ENCODE measurements at places on chromosomes 5 and 9. TPM values are rescaled to one million over a fixed set of nuclear protein-coding genes. Genes with fewer than 3 reads are reported as not detected.

GRCh38 chr5:749101-749670, 35.3 kb downstream of the ZDHHC11B start:
- no peak for DNase-seq

DNA sequence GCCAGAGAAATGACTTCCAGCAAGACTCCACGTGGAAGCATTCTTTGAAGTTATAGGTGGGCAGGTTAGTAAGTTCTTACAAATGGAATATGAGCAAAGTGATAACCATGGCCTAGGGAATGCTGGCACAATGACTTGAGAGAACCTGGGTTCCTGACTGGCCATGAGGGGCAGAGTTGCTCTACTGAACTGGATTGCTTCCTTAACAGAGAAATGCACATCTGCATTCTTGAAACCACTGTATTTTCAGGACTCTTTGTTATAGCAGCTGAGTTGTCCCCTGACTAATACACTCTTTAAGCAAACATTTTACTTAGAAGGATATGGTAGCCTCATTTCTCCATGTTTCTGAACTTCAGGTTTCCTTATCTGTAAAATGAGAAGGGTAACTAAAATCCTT, 108.3 kb upstream of the GNA14 start:
- DNase-seq, result no peak

DNA sequence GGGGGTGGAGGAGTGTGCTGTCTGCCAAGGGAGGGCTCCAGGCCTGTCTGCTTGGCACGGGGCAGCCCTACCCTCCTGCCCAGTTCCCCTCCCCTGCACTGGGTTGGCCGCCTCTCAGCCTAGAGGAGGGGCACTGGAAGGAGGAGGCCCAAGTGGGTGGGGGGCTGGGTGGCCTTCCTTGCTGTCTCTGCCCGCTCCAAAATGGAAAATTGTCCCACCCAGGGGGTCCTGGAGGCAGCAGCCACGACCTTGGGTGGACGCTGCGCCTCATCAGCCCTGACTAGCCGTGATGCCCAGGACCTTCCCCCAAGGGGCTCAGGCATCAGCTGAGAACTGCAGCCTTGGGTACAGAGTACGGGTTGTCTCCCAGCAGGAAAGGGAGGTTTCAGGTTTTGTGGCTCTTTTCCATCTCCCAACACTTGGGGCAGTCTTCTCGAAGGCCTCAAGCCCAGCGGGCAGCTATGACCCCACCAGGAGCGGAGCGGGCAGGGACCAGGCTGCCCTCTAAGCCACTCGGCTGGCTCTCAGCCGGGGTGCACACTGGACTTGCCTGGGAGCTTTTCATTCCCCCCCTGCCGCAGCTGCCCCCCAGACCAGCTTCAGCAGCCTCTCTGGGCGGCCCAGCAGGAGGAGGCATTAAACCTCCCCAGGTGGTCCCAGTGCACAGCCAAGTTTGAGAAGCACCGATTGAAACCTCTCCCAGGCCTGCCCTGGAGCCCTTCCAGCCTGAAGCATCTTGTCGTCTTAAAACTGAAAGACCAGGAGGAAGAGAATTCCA, 20.6 kb downstream of the NTNG2 start:
- DNase-seq, result no peak

DNA sequence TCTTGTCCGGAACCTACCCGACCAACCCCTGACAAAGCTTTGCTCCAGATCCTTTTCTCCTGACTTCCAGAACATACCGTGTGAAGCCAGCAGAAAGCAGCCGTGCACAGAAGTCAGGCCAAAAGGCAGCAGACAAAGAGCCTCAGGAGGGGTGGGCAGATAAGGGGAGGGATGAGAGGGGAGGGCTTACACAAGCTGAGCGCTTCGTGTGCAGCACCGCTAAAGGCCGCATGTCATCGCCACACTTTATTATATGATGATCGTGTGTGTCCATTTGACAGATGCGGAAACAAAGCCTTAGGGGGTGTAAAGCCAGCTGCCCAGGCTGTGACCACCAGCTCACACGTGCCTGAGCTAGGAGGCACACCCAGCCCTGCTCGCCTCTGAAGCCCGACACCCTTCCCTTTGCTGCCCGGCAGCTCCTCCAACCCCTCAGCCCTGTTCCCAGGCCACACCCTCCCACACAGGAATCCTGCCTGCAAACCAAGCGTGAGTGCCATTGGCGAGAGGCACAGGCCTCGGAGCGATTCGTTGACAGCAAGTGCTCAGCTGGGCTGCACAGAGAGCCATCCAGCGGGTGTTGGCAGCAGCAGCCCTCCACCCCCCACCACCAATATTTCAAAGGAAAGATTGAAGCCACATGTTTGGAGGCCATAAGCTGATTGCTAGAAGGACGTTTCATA, 170.5 kb upstream of the SMIM23 start:
- no peak for DNase-seq

- no peak for DNase-seq
Observed at GRCh38 chr5:2748861-2749513, 2.5 kb downstream of the IRX2 start.

DNA sequence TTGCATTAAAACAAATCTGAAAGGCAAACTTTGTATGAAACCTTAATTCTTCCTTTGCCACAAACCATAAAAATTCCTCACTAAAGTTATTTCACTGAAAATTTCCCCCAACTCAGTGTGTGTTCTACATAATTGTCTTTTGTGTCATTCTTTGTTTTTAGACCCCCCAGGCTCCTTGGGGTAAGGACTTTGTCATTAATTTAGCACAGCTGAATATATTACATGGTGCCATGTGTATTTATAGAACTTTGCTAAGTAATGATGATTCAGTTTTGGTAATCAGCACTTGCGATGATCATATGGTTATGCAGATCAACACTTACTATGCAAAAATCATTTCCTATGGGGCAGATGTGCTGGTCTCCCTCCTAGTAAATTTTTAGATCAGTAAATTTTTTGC, 712.1 kb upstream of the MEF2C start:
- DNase-seq, result no peak

DNA sequence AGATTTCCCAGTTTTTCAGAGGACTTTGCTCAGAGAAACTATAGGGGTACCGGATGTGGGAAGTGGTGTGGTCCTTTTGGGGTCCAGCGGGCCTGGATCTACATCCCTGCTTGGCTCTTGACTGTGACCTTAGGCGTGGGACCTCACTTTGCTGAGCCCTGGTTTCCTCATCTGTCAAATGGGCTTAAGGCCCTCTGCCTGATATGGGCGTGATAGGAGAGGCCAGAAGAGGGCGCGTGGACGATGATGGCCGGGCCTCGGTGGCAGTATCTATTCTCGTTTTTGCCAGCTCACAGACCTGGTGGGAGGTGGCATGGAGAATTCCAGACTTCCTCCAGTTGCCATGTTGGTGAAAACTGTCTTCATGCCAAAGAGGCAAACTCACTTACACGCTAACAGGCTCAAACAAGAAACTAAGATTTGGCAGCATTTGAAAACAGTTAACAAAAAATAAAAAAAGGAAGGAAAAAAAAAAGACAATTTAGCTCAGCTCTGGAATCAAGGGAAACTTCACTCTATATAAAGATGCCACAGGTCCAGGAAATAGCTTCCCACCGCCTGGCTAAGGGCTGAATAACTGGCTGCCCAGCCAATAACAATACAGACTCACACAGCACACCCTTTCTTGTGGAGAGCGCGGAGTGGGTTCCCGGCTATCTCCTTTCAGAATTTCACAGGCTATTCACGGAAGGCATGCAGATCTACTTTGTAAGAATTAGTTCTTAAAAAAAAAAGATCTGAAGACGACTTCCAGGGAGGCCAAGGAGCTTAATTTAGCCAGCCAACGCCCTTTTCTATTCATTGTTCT, 1.7 kb downstream of the SH3PXD2B start:
- no peak for DNase-seq

GRCh38 chr9:19022206-19022605, 10.8 kb downstream of the SAXO1 start:
- DNase-seq, result no peak

DNA sequence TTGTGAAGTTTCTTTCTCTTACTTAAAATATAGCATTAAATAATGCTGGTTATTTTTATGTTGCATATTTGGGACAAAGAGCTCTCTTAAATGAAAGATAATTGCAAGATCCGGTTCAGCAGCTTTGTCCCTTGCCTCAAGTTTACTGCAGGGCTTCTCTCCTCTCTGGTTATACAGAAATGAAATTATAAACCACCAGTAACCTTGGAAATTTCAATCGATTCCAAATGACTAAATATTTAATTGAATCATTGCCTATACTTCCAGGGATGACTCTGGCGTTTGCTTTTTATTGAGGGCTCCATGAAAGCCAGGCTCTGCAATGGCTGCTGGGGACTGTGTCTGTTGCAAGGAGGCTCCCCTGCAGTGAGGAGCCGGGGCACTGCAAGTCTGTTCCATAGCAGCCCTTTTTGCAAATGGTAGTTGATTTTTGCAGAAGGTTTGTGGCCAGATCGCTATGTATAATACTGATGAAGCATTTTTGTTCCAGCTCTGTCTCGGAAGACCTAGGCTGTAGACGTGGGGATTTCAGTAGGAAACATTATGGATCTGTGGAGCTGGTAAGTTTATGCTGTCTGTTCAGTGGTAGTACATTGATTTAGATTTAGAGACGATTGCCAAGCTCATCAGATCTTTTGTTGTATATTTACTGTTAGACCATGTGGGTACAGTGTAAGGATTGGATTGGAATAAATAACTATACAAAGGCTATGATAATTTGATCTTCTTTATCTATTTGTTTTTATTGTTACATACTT, at the start of gene GARNL3:
TSS of gene GARNL3 (plus strand) at position 313 of the 758 bp plus-strand sequence. CDS start at position 417, 104 bp downstream.
- no peak for DNase-seq

DNA sequence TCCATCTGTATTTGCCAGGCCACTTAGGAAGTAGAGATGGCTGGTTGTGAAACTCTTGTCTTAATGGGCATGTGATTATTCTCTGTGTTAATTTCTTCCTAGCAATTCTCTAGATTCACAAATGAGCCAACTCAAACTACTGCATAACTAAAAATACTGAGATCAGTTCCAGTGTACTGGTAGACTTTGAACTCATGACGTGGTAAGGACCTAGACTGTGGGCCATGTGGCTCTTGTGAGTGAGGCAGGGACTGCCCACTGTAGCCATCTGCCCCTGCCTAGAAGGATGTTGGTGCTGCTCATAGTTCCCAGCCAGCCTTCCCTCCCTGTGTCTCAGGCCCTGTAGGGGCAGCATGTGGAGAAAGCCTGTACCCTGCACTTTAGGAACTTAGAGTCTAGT, 47.4 kb downstream of the CYSTM1 start:
- DNase-seq, result no peak

- DNase-seq, result no peak
Observed at GRCh38 chr5:9865574-9865973, 235.4 kb upstream of the TAS2R1 start.

- DNase-seq, result no peak
Observed at GRCh38 chr5:53431665-53432064, 48.8 kb upstream of the FST start.

GRCh38 chr5:142664067-142664466, 21.8 kb downstream of the FGF1 start:
- DNase-seq, result no peak

DNA sequence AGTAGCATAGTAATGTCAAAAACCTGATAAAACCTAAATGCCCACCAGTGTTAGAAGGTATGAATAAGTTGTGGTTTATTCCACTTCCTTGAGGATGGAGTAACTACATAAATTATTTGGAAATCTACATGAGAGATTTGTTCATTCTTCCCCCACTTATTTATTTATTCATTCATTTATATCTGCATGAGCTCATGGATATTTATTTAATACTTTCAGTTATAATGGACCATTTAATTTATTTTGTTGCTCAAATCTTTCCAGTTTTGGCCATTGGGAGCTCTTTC, 223.8 kb upstream of the S1PR3 start:
- no peak for DNase-seq

DNA sequence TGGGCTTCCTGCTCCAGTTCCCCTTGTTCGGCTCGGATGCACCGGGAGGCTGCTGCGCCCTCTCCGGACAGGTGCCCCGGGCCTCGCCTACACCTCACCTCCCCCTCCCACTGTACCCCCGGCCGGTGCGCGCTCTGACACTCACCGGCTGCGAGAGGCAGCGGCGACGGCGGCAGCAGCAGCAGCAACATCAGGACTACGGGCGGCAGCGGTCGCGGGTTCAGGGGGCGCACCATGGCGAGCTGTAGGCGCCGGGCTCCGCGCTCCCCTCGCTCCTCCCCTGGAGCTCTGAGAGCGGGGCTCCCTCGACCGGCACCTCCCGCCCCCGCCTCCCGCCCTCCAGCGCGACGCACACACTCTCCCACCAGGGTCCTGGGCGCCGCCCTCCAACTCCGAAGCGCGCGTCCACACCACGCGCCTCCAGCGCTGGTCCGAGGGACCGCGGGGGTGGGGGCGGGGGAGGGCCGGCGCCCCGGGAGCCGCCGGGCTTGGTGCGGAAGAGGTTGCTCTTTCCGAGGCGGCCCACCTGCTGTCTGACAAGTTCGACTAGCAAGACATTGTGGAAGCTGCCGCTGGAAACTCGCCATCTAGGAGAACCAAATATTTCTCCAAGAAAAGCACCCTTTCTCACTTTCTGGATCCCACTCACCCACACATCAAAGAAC, at the start of gene GFRA3:
TSS of gene GFRA3 (minus strand) at position 433 of the 665 bp plus-strand sequence. CDS start at position 236, 197 bp downstream.
- no peak for DNase-seq

DNA sequence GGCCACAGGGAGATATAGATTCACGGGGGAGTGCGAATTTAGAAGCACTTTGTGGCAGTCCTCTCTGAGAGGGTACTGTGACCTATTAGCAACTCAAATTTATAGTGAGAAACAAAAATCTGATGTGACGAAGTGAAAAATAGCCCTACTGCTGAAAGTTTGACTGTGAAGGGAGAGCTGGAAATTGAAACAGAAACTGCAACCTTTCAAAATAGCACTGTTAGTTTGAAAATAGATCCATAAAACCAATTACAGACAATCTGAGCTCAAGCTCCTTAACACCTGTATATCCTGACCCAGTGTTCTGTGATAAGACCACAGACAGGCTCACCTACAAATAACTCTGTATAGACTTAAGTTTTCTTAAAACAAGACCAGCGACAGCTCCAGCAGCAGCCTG, 420.1 kb downstream of the IRX1 start:
- DNase-seq, result no peak

Gene OXCT1
- total RNA-seq, result 84.4 TPM

Gene TAF11L5
- total RNA-seq, result not detected

Gene LCP2
- total RNA-seq, result 351 TPM
